Tongue (tissue), 3 donors: ENCODE measurements at places on chromosomes 7 and 10. TPM values are rescaled to one million over a fixed set of nuclear protein-coding genes. Genes with fewer than 3 reads are reported as not detected.

TPST1 gene
- 34.0 TPM for total RNA-seq

DNA sequence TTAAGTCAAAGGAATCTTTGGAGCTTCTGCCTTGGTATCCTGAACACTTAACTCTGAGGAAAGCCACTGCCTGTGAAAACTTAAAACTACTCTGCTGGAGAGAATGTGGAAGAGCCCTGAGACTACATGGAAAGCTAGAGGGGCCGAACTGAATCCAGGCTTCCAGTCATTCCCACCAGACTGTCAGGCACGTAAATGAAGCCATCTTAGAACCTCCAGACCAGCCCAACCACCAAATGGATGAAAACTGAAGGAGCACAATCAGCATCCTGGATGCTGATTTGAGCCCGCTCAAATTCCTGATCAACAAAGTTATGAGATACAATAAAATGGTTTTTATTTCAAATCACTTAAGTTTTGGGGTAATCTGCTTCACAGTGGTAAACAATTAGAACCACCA, 30.8 kb downstream of the TNPO3 start:
- DNase-seq, result no peak

GPR15LG gene
- not detected for total RNA-seq

DNA sequence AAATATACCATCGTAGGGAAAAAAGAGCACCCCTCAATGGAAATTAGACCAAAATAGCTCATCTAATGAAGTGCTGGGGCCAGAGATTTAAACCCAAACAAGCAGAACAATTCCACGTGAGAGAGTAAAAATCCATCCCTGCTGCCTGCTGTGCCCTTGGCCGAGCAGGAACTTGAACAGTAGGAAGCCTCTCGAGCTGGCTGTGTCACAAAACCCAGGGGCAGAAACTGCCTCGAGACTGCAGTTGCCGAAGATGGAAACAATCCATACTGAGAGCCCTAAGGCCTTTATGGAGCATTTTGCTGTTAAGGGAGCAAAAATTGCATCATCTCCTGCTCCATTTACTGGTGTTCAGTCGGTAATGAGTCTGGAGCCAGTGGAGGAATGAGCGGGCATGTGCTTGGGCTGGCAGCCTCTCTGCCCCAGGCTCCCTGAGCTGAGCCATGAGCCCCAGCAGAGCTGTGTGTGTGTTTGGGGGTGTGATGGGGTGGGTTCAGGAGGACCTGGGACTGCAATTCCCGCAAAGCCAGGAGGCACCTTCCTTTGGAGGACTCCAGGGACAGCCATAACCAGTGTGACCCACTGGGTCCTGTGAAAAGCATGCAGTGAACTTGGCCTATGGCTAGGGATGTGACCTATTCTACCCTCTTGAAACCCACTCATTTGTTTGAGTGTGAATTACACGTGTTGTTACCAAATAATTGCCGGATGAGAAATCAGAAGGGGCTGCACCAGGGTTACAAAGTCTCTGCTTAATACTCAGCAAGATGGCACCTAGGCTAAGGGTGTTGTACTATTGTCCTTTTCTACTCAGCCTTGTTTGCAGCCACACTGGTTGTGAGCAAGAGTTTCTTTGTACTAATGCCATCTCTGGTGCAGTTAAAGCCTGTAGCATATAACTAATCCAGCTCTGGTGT, 58.3 kb downstream of the CDHR3 start:
- DNase-seq, result peak; percentile 21

DNA sequence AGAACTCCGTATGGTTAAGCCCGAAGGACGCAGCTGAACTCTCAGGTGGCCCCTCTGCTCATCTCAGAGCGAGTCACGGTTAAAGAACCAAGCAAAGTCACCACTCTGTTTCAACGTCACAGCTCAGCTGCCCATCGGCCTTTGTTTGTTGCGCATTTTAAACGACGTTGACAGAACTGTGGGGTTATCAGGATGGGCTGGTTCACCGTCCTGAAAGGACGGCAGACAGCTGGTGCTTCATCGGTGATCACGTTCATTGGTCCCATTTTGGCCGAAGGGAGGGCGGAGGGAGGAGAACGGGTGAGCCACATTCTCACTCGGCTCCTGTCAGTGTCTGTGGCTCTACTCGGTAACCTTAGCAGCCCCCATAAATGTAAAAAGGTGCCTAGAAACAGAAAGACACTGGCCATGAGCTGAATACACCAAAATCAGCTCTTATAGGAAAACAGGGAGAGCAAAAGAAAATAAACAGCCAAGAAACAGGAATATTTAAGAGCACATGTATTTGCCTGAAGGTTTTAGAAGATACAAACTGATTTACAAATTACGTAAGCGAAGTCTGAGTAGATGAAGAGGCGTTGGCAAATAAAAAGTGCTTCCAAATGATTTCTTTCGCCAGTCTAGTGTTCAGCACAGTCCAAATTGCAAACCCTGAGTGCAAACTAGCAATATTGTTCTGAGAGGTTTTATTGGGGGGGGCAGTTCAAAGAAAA, 8.4 kb downstream of the PRKAG2 start:
- DNase-seq, result no peak

DNA sequence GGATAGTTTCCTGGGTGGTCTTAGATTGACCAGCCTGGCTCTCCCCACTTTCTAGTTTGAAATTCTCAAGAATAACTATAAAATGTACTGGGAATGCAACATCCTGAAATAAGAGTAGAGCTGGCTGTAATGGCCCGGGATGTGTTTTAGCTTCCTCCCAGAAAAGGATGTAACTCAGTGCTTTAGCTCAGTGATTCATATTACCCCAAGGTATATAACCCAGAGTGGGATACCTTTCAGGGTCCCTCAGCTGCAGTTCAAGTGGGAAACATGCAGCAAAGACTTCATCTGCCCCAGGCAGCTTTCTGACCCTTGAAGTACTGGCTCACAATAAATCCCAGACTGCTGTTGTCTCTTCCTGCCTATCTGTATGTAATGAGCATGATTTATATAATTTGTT, 666.7 kb upstream of the KCND2 start:
- no peak for DNase-seq

DNA sequence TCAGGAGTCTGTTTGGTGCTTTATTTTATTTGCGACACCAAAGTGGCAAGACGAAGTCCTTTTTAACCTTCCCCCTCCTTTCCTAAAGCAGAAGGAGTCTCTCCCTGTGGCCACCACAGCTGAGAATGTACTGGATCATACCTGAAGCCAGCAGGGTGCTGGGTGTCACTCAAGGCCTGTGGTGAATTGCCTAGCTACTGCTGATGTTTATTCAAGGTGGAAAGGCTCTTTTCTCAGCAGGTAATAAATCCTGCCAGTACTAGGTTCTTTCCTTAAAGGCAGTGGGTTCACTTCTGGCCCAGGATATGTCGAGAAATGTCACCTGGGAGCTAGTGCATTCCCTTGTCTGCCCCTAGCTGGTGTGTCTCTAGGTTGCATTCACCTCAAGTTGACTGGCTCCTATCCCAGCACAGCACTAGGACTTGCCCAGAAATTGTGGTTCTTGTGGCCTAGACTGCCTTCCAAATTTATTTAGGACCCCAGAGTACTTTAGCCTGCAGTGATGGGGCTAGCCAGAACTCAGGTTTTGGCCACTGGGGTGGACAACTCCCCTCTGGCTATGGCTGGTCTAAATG, 60.8 kb upstream of the FAM3C start:
- no peak for DNase-seq
